ENCODE measurements at places on chromosomes 3 and 15.

DNA sequence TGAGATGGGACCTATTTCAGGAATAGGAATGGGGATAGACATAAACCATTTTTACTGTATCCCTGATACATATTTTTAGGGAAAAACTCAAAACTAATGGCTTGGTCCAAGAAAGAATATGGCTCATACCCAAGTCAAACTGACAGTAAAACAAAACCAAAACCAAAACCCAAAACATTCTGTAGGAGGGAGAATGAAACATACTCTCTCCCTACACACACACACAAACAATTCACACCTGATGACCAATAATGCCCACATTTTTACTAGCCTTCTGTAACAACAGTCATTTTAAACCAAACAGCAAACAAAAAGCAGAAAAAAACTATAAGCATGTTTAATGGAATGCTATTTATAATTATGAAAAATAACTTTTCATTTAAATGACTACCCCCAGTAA, 74.9 kb downstream of the NBEAL2 start:
- DNase-seq: no peak

- DNase-seq: no peak
Observed at GRCh38 chr3:144409319-144409718, 437.7 kb downstream of the DIPK2A start.

DNA sequence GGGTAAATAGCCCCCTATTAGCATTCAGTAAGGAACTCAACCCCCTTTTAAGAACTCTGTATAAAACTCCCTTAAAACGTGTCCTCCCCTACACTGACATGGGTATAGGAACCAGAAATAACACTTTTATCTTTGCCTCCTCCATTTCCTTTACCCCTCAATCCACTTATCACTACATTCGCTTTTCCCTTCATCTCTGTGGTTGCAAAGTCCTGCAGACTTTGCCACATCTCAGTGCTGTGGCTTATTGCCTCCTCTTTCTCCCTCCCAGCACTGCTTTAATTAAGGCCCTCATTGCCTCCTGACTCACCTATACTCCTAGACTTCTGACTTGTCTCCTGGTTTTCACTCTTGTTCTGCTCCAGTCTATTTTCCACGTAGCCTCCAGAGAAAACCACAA, 94.3 kb upstream of the GADL1 start:
- DNase-seq: no peak

GRCh38 chr3:156793400-156793799, 32.8 kb upstream of the LEKR1 start:
- DNase-seq: no peak

GRCh38 chr3:123778991-123779622, 105.0 kb downstream of the MYLK start:
- no peak for DNase-seq

DNA sequence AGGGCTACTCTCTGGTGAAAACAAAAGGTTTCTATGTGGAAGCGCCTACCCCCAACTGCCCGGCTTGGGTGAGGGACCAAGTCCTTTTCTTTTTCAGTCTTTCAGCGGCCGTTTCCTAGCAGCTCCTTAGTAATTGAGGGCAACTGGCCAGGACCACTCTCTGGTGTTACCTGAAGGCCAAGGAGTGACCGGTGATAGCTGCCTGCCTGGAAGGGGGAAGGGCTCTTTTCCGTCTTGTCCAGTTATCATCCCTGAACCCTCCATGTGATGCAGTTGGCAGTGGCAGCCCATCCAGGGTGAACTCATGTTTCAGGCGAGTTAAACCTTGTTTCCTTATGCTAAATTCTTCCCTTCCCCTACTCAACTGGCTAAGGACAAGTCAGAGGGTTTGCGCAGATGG, 33.3 kb downstream of the RHCG start:
- DNase-seq: no peak

GRCh38 chr3:148158210-148158609, 539.5 kb upstream of the AGTR1 start:
- DNase-seq: peak; percentile 48

DNA sequence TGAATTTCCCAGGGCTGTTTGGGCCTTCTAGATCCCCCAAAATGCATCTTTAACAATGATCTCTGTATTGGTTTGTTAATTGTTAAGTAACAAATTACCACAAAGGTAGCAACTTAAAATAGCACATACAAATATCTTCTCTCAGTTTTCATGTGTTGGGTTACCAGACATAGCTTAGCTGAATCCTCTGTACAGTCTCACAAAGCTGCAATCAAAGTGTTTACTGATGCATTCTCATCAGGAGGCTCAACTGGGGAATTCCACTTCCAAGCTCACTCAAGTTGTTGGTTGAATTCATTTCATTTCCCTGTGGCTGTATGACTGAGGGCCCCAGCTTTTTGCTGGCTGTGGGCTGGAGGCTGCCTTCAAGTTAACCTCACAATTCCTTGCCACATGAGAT, 297.6 kb downstream of the RPLP1 start:
- DNase-seq: no peak

DNA sequence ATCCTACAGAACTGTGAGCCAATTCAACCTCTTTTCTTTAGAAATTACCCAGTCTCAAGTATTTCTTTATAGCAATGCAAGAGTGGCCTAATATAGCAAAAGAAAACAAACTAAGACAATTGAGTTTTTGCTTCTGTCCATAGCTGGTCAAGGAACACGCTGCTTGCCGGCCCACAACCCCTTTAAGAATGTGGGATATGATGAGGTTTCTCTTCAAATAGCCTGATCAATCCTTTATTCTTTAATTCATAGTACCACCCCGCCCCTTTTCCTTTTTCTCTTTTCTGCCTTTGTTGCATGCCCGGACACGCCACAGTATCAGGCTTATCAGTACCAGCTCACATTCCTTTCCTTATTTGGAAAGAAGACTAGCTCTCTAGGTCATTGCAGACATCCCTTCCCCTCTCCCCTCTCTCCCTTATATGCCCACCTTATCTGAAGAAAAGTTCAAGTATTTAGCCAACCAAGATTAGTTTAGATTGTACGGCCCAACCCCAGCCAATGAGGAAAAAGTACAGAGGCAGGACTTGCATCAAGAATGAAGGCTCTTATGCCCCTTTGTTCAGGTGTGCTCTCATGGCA, 404.5 kb downstream of the OCA2 start:
- no peak for DNase-seq

GRCh38 chr15:99305761-99306505, 54.7 kb downstream of the LRRC28 start:
- DNase-seq: peak; percentile 89

DNA sequence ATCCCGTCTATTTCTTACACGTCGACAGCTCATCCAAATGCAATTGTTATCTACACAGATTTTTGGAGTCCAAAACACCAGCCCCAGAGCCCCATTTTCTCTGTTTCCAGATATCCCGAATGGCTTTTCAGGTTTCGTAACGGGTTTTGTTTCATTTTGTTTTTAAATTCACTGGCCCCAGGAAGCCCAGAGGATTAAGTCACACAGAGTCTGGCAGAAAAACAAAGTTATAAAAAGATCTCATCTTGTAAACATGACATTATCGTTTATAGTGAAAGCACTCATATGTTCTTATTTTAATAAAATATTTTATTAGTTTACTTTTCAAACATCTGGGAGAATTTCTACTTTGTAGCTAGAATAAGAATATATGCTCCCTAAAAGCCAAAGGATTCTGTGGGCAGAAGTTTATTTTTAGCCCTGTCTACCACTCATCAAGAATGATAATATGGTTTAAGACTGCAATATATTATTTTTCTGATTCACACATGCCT, 149.3 kb upstream of the SLC2A2 start:
- no peak for DNase-seq

- no peak for DNase-seq
Observed at GRCh38 chr3:43838877-43839276, 148.1 kb downstream of the ABHD5 start.

DNA sequence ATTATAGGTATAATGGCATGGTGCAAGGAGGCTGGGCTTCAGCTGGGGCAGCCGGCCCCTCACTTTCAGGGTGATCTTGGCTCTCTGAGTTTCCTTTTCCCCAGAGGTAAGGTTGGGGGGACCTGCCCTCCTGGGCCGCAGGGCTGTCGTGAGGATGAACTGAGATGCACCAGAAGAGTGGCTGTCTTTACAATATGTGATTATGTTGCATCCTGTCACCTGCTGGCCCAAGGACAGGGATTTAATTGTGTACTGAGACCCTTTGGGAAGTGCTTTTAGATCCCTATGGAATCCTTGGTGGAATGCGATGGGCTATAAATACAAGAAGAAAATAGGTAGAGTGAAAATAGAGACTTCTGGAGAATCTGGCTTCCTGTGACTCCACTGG, 22.1 kb downstream of the ANAPC13 start:
- no peak for DNase-seq

- DNase-seq: peak; percentile 34
Observed at GRCh38 chr3:79140708-79141107, 627.1 kb downstream of the ROBO1 start.

DNA sequence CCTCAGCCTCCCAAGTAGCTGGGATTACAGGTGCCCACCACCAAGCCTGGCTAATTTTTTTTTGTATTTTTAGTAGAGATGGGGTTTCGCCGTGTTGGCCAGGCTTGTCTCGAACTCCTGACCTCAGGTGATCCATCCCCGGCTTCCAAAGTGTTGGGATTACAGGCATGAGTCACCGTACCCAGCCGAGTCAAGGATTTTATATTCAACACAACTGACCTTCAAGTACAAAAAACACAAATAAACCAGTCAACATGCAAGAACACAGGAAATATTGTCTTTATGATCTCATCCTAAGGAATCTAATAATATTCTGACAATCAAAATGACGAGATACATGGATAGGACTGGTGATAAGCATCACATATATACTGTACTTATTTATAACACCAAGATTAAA, 37.9 kb downstream of the TJP1 start:
- DNase-seq: no peak

- DNase-seq: no peak
Observed at GRCh38 chr15:58842713-58843396, 71.8 kb downstream of the MINDY2 start.

DNA sequence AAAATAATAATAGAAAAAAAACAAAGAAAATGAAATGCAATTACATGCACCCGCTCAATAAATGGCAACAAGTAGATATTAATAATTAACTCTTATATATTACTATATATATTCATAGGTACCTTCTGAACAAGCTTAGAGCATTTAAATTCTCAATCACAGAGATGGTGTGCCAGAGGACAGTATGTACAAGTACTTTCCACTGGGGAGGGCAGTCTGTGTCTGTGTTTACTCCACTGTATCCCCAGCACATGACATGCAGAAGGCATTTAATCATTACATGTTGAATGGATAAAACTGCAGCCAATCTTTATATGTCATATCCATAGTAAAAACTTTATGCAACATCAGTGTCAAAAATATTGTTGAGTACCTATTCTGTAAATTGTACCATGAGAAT, 97.8 kb downstream of the UACA start:
- DNase-seq: no peak

- peak; percentile 38 for DNase-seq
Observed at GRCh38 chr3:142987707-142988106, 13.7 kb upstream of the U2SURP start.

DNA sequence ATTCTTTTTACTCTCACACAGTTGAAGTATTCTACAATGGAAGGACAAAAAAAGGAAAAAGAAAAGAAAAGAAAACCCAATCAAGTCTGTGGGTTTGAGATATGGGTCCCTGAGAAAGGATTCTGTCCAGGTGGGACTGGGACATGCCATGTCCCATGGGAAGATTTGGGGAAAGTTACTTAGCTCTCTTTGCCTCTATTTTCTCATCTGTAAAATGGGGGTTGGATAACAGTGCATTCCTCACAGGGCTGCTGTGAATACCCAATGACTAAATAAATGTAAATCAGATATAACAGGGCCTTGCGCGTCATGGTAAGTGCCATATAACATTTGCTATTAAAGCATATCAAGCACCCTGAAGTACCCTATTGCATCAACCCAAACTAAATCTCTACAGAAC, 105.7 kb downstream of the CPN2 start:
- DNase-seq: no peak

GRCh38 chr15:68558318-68559305, 20.2 kb upstream of the CORO2B start:
- DNase-seq: no peak

DNA sequence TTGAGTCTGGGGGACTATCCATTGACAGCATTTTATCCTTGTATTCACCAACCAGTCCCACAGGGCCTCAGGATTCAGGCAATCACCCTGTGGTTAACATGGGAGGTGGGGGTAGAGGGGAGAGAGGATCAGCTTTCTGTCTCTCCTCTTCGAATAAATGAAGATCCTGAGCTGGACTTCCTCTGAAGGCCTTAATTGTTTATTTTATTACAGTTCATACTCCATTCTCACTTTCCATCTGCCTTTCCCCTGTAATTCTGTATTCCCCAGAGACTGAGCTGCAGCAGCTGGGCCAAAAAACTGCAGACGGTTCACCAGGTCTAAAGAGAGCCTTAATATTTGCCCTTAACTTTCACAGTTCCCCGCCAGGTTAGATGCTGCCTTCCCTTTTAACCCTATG, 11.9 kb downstream of the TAGLN3 start:
- DNase-seq: no peak

DNA sequence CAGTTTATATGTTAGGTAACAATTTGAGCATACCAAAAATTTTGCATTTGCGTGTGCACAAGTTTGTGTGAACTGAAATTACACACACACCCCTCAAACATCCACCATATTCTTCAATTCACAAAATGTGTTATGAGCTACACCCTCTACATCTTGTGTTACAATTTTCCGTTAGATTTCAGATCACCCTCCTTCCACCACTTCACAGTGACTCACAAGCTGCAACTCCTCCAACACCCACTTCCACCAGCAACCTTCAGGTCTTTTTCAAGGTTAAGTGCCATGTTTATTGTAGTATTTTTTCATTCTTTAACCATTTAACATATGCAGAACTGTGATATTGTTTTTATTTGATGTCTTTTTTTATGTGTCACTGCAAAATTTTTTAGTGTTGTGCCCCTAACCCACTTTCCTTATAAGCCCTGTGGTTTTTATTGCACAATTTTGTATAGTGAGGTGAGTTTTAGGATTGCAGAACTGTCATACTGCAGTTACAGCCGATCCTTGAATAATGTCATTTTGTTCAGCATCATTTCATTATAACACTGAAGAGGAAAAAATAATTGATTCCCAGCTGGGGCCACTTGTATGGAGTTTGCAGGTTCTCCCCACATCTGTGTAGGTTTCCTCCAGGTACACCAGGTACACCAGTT, 148.9 kb downstream of the PLCL2 start:
- DNase-seq: no peak

DNA sequence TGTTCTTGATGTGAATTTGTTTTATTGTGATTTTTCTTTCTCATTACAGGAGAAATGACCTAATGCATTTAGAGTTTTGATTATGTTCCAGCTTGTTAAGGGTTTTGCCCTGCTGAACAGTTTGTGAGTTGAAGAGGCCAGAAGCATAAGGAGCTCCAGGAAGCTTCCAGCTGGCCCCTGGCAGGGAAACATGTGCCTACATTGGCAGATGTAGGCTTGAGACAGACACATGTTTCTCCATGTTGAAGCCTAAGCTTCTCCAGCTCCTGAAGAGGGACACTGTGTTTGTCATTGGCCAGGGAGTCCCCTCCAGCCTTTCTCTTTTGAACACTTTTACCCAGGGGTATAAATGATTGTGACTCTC, 88.4 kb downstream of the ASB7 start:
- no peak for DNase-seq

All from skeletal muscle cell (primary cell).